ENCODE measurements at places on chromosomes 3 and 15.

DNA sequence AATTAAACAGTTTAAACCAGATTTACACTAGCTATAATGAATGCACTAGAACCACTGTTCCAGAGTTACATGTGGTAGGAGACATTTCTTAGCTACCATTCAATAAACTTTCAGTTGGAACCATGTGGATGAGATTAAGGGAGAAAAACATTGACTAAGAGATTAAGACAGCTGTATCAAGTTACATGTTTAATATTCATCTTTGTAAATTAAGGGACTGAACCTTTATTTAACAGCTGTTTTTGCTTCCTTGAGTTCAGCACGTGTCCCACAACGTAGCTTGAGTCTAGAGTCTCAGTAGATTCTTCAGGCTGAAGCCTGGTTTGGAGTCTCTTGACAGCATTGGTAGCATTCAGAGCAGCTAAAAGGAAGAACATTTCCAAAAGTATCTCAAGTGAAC, 27.2 kb upstream of the CFAP44 start:
- no peak for DNase-seq

DNA sequence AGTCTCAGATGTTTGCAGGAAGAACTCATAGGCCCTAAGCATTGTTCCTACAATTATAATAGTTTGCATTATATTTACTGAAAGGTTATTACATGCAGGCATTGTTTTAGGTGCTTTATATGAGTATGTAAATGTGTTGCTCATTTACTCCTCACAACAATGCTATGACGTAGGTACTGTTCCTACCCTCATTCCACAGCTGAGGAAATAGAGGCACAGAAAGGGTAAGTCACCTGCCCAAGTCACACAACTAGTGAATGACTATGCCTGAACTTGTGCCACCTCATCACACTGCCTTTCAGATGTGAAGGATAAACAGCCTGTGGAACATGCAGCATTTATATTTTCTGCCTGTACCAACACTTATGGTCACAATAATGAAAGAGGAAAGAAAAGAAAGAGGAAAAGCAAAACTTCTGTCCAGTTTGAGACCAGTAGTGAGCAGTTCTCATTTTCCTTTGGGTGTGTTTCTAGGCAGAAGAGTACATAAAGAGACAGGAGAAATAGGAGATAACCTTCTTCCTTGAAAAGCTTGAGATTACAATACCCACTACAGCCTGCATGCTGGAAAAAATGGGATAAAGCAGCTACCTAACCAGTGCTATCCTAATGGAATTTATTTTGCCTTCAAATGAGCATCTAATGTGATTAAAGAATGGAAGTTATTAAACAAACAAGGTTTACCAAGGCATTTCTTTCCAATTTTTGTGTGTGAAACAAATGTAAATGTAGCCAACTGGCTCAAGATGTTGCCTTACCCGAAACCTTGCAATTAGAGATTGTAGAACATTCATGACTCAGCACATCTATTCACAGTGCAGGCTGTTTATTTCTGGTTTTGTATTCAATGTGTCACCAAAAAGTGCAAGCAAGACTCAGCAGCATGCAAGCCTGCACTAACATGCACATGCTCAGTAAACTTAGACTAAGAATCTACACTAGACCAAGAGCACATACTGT, 20.5 kb upstream of the ENTPD3 start:
- no peak for DNase-seq

- DNase-seq: no peak
Observed at GRCh38 chr3:165751637-165752036, 85.6 kb downstream of the BCHE start.

GRCh38 chr3:38457111-38458003, 3.7 kb downstream of the ACVR2B start:
- DNase-seq: no peak

- no peak for DNase-seq
Observed at GRCh38 chr3:144482876-144483275, 511.3 kb downstream of the DIPK2A start.
